ENCODE measurements at places on chromosomes 7 and 10.

GRCh38 chr7:18997477-18998150 lies 119.8 kb downstream of the TWIST1 start:
- DNase-seq: no peak

GRCh38 chr7:23396222-23397015 lies 73.9 kb downstream of the IGF2BP3 start:
- peak; percentile 59 for DNase-seq

- no peak for DNase-seq
These were observed 55.2 kb downstream of the GLRX3 start for GRCh38 chr10:130191380-130191779.

- no peak for DNase-seq
These were observed 474.3 kb downstream of the SEMA3D start for GRCh38 chr7:84712374-84713121.

- no peak for DNase-seq
These were observed 8.8 kb upstream of the ENO4 start for GRCh38 chr10:116840389-116841075.

- DNase-seq: no peak
These were observed 24.6 kb downstream of the NACAD start for GRCh38 chr7:45064047-45064725.
